ENCODE measurements at places on chromosomes 2 and 18.

DNA sequence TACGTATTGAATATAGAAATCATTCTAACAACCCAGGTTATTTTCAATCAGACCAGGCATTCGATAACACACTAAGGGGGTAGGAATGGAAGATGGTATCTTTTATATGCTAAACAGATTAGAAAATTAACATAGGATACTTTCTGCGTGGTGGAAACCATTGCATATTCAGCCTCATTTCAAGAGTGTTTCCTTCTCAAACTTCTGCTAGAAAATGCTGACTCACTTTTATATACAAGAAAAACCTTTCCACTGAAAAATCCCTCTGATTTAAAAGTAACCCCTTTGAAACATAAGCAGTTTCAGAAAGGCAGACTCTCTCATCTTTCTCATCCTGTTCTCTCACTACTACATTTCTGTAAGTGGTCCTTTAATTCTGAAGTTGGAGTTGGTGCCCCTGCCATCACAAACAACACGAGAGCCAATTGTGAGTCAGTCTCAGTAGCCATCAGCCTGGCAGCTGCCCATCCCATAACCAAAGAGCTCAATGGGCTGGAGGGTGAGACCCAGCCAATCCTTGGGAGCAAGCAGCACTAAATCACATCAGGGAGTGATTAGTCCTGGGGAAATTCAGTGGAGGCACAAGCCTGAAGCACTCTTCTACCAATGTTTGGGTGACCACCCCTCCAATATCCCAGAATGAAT, 343.1 kb downstream of the CELF4 start:
- no peak for DNase-seq

DNA sequence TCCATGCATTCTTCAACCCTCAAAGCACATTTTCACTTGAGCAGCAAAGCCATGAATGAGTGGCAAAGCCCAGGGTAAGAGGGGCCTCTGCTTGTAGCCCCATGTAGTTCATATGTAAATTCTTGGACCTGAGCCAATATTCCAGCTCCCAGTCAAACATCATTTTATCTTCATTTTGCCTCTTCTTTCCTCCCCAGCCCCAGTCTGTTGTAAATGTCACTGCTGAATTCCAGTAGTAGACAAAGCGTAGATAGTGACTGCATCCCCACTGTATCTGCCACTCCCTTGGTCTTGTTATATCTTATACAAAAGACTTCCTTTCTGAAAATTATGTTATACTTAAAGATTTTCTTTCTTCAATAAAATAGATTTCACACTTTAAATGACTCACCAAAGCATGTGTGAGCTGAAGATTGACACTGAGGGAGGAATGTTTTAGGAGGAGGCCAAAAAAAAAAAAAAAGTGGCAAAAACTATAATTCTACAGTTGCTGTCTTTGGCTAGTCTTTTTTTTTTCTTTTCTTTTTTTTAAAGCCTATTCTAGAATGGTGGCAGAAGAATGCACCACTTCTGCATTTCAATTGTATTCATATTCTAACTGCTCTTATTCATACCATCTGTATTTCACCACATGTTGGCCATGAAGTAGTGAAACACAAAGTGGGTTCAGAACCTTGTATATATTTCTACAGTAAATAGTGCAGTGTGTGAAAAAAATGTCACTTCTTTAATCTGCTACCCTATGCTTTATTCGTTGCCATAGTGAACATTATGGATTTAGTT, 306.1 kb downstream of the CPS1 start:
- no peak for DNase-seq

GRCh38 chr2:33219114-33219513, 257.3 kb upstream of the RASGRP3 start:
- DNase-seq: no peak

DNA sequence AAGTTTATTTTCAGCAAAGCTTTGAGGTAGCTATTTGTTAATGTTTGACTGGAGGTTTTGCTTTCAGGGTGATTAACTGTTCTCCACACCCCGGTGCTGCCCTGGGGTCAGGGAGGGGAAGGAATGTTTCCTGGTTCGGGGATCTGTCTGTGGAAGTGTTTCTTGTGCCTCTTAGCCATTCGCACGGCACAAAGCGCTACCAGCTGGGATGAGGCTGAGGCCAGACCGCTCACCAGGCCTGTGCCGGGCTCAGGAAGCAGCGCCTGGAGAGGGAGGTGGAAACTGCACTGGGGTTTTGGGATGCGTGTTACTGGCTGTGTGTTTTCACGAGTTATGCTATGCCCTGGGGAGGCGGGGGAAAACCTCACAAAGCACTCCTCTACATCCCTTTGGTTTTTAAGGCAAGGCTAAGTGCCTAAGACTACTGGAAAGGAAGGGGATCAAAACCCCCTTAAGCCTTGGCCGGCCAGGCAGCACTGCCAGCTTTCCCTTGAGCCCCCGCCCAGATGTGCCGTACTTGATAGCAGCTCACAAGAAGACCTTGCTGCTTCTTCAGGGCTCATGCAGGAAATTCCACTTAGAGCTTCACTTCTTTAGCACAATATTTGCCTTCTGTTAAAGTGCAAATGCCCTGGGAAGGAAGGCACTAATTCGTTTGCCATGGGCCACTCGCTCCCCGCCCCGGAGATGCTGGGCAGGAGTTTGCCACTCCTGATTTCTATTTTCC, 65.7 kb upstream of the CNGA3 start:
- DNase-seq: peak; percentile 47

DNA sequence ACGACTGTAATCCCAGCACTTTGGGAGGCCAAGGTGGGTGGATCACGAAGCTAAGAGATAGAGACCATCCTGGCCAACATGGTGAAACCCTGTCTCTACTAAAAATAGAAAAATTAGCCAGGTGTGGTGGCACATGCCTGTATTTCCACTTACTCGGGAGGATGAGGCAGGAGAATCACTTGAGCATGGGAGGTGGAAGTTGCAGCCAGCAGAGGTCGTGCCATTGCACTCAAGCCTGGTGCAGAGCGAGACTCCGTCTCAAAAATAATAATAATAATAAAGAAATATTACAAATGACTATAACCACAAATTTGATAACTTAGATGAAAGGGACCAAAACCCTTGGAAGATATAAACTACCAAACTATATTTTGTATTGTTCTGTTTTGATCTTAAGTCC, 226.3 kb upstream of the GULP1 start:
- no peak for DNase-seq

- DNase-seq: no peak
These were observed 261.6 kb downstream of the NDUFA10 start for GRCh38 chr2:239763433-239764097.

DNA sequence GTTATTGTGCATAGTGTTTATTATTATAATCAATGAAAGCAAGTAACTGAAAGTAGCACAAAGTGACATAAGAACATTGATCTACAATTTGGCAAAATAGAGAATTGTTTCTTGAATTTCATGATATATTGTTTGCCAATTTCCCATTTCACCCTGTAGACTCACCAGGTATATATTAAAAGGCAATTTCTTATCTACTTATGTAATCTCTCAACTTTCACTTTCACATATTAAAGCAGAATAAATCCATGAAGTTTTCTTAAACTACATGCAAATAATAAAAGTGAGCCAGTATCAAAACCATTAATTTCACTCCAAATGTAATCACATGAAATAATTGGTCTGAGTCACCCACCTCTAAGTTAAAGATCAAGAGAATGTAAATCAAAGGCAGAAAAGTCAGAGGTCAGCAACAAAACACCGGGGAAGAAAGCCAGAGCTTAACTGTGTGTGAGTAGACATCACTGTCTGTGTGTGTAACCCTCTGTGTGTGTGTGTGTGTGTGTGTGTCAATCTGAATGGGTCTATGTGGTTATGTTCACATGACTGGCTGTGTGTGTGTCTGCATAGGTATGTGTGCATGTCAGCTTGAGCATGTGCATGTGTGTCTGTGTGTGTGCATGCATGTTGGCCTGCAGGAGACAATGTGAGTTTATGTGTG, 44.1 kb downstream of the ZNF385B start:
- no peak for DNase-seq

DNA sequence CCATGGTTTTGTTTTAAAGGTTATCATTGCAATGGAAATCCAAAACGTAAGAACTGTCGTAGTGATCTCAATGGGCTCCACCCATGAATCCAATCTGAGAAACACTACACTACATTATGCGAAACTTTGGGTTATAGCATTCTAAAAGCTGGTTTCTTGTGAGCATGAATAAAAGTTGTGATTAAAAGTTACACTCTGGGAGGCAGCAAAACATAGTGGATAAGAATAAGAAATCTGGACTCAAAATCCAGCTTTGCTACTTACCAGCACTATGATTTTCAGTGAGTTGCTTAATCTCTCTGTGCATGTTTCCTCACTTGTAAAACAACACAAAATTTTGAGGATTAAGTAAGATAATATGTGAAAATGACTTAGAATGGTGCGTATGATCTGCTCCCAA, 25.7 kb upstream of the THOC1 start:
- DNase-seq: no peak

- peak; percentile 65 for DNase-seq
These were observed 1.6 kb upstream of the SLC5A7 start for GRCh38 chr2:107984707-107985106.

DNA sequence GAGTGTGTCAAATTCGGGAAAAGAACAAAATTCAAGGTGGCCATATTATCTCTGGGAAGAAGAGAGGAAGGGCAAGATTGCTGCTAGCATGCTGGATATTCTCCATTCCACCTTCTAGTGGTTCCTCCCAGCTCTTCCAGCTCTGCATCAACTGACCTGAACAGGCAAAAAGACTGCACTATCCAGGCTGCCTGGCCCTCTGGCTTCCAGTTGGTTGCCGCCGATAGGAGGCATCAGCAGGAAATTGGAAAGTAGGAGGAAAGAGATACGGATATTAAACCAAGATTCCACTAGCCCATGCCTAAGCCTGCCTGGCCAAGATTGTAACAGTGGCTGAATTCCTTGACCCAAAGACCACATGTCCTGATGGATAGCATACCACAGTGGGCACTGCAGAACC, 1.7 kb upstream of the RTTN start:
- no peak for DNase-seq

- DNase-seq: peak; percentile 13
These were observed 145.2 kb upstream of the SYT4 start for GRCh38 chr18:43422518-43422917.

- DNase-seq: no peak
These were observed 2.5 kb upstream of the IL36RN start for GRCh38 chr2:113056521-113056920.

DNA sequence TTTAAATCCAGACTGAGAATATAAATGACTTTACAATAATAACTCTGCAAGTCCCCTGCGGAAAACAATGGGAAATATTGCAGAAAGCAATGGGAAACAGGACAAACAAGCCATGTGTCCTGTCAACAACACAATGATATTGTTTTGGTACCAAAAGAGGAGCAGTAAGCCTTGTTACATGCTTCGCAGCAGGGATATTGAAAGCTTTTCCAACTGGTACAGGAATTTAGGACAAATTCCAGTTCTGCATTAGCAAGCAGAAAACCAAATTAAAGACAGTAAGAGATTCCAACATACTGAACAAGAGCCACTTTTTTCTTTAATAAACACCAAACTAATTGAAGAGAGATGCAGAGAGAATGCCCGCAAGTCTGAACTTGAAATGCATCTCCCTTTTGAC, 30.0 kb downstream of the FRZB start:
- no peak for DNase-seq
